Hematopoietic multipotent progenitor cell treated with erythropoietin and hydrocortisone succinate and interleukin-3 and kit ligand, for 15 days (in vitro differentiated cells): ENCODE measurements at places on chromosomes 12 and 14.

GRCh38 chr14:94036313-94037167 is 10.4 kb downstream of the OTUB2 start:
- DNase-seq: peak; percentile 69

DNA sequence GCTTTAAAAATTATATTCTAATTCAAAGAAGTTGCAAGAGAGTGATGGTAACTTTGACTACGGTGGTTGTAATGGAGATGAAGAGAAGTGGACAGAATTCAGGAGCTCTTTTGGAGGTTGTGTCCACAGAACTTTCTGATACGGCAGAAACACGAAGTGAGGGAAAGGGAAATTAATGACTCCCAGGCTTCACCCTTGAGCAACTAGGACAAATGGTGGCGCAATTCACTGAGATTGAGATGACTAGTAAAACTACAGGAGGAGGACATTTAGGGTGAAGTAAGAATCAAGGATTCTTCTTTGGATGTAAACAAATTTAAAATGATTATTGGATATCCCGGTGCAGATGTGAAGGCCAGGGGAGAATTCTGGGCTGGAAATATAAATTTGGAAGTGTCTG is 212.6 kb downstream of the PTPRO start:
- DNase-seq: no peak

DNA sequence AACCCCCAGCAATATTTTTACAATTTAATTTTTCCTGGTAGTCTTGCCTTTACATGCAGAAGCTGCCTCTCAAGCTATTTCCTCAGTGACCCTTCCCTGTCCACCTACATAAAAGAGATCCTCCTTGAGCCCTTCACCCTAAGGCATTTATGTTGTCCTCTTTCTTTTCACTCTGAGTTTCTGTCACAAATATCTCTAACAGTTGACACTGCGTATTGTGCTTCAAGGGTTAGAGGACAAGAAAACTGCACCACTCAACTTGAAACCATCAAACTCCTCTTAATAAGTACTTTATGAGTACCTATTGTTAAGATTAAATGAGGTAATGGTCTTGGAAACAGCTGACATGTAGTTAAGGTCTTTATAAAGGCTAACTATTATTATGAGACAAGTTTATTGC is 557.7 kb downstream of the TRHDE start:
- DNase-seq: no peak

DNA sequence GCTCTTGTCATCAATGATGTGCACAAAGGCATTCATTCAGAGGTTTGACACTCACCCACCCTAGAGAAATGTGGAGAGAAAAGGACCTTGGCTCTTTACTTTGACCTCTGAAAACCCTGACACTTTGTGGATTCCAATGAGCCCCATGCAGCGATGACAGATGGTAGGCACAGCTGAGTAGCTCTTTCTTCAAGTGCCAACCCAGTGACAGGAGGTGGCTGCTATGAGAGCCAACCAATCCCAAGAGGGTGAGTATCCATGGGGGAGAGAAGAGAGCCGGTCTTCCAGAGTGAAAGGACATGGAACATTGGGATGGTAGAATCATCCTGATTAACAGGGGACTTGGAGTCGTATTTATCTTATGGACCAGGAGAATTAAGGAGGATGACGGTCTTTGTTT is 17.8 kb downstream of the SLC8A3 start:
- no peak for DNase-seq

DNA sequence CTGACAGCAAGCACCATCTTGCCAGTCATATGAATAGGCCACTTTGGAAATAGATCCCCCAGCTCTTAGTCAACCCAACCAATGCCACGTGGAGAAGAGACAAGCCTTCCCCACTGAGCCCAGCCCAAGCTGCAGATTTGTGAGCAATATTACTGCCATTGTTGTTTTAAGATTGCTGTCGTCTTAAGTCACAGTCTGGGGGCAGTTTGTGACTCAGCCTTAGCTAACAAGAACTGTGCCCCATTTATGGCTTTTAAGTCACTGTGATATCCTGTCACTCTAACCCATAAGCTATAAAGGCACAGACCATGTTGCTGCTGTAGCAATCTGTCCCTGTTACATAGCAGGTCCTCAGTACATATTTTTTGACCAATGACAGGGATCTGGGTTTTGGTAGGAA is 464.2 kb downstream of the MED13L start:
- no peak for DNase-seq

DNA sequence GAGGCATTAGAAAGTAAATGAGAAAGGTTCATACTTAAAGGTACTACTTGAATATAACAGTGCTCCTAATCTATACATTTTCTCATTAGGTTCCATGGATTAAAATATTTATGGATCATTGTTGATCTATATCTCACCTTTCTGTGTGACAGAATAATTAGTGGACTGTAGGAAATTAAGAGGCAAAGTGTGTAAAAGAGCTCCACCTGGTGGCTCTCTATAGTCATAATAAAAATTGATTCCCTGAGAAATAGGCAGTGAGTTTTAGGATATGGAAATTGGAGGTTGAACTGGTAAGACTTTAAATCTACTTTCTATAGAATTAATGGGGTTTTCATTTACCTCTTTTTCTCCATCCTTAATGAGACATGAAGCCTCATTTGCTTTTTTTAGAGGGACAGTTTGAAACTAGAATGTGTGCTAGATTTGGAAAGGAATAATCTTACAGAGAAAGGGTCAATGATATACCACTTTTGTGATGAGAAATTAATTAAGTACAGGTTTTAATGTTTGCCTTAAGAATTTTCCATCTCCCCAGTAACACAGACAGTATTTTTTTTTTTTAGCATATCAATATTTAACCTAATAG is 11.8 kb upstream of the DERA start:
- peak; percentile 68 for DNase-seq

DNA sequence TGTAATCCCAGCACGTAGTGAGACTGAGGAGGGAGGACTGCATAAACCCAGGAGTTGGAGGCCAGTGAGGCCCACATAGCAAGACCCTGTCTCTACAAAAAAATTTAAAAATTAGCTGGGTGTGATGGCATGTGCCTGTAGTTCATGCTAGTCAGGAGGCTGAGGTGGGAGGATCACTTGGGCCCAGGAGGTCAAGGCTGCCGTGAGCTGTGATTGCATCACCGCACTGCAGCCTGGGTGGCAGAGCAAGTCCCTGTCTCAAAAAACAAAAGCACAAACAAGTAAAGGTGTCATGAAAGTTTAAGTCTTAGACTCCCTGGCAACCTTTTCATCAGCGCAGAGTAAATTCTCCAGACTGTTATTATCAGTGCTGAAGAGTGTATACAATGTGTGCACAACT is 10.4 kb downstream of the TMEM30B start:
- no peak for DNase-seq

DNA sequence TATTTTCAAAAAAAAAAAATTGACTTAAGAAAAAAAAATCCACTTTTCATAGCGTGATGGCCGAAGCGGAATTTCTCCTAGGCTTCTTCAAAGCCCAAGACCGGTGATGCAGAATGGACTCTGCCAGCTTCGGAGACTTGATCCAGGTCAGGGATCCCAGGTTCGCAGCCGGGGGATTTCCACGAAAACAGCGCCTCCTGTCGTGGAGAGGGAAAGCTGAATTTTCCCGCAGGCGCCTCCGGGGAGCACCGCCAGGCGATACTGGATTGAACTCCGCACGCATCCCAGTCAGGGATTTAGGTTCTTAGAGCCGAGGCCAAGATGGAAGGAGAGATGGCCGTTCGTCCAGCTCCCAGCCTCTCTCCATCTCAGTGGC is 2.1 kb downstream of the TTC6 start:
- DNase-seq: no peak

GRCh38 chr12:113277511-113277910 is 56.2 kb downstream of the TPCN1 start:
- no peak for DNase-seq

GRCh38 chr12:121494093-121494787 is 86.6 kb downstream of the KDM2B start:
- DNase-seq: peak; percentile 60

DNA sequence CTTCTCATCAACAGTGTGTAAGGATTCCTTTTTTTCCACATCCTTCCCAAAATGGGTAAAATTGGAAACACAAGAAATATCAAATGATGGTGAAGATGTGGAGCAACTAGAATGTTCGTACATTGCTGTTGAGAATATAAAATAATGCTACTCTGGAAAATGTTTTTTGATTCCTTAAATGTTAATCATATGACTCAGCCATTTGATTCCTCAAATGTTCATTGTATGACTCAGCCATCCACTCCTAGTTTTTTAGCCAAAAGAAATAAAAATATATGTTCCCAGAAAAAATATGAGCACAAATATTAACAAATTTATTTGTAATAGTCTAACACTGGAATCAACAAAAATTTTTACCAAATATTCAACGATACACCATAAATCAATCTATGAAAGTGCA is 1108.6 kb downstream of the LRFN5 start:
- DNase-seq: no peak

DNA sequence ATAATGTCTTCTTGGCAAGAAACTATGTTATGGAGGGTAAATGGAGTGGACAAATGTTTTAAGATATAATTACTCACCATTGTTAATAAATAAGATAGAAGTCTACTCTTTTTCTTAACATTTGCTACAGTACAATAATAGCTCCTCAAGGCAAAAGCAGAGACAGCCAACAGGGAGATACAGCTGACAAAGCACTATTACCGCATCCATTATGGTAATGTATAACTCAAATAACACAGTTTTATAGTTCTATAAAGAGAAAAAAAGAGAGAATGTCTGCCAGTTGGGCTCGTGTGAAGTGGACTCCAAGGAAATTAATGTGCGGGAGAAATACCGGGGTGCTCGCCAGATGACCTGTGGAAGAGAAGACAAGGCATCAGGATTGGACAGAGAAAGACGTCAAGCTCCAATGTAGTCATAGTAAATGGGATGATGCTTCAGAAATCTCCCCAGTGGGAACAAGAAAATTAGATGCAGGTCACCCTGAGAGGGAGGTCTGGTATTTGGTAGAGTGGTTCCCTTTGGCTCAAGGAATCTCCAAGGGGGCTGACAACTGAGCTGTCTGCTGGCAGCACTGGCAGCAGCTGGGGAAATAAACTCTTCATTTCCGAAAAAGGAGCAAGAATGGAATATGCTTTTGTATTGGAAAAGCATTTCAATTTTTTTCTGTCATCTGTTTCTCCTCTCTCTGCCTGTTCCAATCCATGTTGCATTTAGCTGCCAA is 343.9 kb downstream of the LRFN5 start:
- DNase-seq: no peak

- DNase-seq: peak; percentile 39
Measured at GRCh38 chr12:26939192-26939832, 1.0 kb downstream of the FGFR1OP2 start.

DNA sequence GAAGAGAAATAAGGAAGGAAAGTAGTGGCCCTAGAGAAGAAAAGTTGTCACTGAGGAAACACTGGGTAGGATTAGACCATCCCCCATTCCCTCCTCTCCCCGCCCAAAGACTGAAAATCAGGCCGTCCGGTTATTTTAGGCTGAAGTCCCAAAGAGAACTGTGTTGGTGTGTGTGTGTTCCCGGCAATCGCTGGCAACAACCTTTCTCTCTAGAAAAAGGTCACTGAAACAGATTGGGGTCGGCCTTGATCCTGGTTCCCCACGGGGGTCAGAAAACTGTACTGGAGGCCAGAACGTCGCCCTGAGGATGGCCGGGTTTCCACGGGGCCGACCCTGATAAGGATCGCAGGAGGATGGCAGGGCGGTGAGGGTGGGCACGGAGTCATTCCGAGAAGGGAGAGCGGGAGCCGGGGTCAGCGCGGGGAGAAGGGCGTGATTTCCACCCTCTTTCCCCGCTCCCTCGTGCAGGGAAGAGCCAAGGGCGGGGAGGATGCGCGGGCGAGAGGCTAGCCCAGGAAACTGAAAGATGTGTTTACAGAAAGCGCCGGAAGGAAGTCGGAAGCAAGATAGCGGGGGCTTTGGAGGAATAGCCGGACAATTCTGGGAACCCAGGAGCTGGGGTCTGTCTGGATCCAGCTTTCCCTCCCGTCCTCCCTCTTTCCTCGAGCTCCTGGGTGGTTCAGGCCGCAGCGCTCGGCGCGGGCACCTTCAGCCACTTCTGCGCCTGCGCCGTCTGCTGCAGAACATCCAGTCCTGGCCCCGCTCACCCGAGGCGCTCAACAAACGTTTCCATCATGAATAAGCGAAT is 25.3 kb upstream of the SPTLC2 start:
- peak; percentile 67 for DNase-seq

GRCh38 chr12:8985213-8985754 is 4.1 kb upstream of the KLRG1 start:
- no peak for DNase-seq

GRCh38 chr12:91986084-91986483 is 159.6 kb downstream of the BTG1 start:
- no peak for DNase-seq

DNA sequence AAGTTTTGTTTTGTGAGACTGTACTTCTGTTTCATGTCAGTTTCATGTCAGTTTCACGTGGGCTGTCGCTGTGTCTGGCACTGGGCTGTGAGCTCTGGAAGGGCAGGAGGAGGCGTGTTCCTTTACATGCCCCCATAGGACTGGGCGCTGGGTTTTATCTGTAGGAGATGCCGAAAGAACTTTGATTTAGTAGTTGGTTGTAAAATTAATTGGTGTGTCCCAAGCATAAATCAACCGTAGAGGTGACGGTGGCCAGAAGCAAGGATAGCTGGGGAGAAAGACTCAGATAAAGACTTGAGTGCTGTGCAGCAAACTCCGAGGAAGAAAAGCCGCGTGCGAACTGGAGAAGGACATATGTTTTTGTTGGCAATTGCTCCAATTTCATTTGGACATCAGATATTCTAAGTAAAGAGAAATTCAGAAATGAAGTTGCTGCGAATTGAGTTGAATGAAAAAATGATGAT is 182.5 kb downstream of the VRK1 start:
- no peak for DNase-seq

DNA sequence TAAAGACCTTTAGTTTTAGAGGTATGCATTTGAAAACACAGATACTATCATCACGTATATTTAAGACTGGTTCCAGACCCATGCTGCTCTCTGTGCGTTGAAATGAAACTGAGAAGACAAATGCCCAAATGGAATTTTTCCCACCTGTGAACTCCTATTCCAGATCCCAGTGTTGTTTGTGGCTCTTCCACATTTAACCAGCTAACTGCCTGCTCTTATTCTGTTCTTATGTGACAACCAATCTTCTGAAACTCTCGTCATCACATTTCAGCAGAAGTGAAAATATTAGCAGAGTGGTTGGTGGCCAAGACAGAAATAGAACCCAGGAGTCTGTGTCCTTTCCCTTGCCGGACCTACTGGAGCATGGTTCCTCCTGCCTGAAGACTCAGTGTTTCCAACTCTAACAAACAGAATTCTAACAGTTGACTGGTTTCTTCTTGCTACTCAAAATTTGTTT is 460.2 kb downstream of the RAD51B start:
- no peak for DNase-seq

DNA sequence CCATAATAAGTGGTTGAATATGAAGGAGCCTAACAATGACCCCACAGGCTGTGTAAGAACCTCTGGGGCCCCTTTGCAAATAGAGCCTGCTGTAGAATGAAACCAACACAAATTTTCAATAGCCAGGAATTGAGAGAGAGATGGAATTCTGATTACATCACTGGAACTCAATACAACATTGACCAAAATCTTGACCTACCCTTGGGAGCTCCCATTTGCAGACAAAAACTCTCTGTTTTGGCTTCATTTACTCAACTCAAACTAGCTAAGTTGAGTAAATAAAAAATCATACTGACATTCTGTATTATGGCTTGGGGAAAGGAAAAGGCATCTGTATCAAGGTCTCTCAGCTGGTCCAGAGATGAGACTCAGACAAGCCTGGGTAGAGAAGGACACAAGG is 91.0 kb downstream of the TBX3 start:
- no peak for DNase-seq
